ENCODE measurements at places on chromosomes 2 and 18.

GRCh38 chr2:51441786-51442185 is 409.9 kb upstream of the NRXN1 start:
- DNase-seq, result no peak

- no peak for DNase-seq
Observed at GRCh38 chr2:108825254-108825653, 38.7 kb downstream of the CCDC138 start.

- no peak for DNase-seq
Observed at GRCh38 chr2:239690651-239691631, 290.1 kb upstream of the HDAC4 start.

DNA sequence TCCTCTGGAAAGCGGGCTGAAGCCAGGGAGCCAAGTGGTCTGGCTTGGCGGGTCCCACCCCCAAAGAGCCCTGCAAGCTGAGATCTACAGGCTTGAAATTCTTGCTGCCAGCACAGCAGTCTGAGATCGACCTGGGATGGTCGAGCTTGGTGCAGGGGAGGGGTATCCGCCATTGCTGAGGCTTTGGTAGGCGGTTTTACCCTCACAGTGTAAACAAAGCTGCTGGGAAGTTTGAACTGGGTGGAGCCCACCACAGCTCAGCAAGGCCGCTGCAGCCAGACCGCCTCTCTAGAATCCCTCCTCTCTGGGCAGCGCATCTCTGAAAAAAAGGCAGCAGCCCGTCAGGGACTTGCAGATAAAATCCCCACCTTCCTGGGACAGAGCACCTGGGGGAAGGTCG is 12.6 kb upstream of the FLACC1 start:
- DNase-seq, result no peak

- DNase-seq, result no peak
Observed at GRCh38 chr2:186724736-186725135, 30.9 kb downstream of the FAM171B start.

GRCh38 chr2:52879561-52879960 is 888.0 kb upstream of the CHAC2 start:
- DNase-seq, result no peak
